CD14-positive monocyte (primary cell): ENCODE measurements at places on chromosomes 4 and X.

- DNase-seq = no peak
Measured at GRCh38 chr4:6905516-6906445, 3.8 kb upstream of the TBC1D14 start.

- DNase-seq = no peak
Measured at GRCh38 chr4:74104145-74104544, 5.2 kb upstream of the CXCL2 start.

DNA sequence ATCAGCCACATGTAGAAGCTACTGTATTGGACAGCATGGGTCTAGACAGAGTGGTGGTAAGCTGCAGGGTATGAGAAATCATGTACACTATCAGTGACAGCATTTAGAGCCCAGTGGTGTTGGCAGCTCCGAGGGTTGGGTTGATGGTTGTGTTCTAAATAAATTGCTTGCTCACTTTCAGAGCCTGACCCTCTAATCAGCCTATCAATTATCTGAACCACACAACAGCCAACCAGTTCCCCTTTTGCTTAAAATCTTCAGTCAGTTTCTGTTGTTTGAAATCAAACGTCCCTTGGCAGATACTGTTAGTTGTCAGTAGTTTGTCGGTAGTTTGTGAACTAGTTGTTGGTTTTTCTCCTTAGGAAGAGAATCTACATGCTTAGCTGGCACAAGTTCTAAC, 99.8 kb upstream of the RAI2 start:
- DNase-seq = no peak

GRCh38 chr4:7524064-7524682, 89.4 kb upstream of the PSAPL1 start:
- no peak for DNase-seq

DNA sequence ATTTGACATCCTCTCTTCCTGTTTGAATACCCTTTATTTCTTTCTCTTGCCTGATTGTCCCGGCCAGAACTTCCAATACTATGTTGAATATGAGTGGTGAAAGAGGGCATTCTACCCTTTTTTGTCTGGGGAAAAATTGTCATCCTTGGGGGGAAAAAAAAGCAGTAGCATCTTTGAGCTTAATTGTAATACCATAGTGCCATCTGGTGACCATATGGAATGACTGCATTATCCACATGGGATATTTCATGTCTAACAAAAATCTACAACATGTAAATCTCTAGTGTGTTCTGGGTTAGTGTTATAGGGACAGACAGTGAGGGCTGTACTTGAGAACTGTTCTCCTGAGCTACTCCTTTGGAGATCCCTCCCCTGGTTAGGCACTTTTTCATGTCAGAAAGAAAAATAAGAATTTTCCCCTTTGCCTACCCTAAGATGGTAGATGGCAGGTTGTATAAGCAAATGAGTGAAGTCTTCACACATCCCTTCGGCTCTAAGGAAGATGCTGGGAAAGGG, 26.0 kb downstream of the CAPN6 start:
- DNase-seq = no peak

DNA sequence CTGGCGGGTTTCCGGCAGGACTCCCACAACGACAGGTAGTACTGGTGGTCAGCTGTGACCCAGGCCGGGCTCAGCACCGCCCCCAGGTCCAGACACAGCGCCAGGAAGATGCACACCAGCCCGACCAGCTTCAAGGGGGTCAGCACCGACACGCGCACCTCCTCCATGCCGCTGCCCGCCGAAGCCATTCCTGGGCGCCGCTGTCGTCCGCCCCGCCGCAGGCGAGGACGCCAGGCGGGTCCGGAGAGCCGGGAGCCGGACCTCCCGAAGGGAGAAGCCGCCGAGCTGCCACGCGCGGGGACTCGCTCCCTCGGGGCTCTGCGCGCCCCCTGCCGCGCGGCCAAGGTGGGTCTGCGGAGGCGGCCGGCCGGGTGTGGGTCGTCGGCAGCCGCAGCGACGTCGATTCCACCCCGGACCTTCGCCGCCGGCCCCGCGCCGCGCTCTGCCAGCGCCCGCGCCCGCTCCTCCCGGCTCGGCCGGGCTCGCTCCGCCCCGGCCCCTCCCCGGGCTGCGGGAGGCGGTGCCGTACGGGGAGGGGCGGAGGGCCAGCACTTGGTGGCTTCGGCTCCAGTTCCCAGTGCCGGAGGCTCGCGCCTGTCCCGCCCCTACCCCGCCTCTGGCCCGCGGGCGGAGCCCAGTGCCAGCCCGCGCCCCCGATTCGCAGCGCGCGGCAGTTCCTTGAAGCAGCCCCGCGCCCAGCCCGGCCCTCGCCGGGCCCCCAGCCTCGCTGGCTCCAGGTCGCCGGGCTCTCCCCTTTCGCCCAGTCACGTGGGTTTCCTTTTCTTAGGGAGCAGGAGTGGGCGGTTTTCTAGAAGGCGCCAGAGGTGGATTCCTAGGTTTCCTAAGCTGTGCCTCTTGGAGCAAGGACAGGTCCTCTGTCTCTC, at the start of gene TMEM47:
Gene TMEM47, minus strand, starts transcription at position 444 of the 884 bp plus-strand sequence. Its CDS starts 256 bp downstream, at position 188.
- DNase-seq = no peak

DNA sequence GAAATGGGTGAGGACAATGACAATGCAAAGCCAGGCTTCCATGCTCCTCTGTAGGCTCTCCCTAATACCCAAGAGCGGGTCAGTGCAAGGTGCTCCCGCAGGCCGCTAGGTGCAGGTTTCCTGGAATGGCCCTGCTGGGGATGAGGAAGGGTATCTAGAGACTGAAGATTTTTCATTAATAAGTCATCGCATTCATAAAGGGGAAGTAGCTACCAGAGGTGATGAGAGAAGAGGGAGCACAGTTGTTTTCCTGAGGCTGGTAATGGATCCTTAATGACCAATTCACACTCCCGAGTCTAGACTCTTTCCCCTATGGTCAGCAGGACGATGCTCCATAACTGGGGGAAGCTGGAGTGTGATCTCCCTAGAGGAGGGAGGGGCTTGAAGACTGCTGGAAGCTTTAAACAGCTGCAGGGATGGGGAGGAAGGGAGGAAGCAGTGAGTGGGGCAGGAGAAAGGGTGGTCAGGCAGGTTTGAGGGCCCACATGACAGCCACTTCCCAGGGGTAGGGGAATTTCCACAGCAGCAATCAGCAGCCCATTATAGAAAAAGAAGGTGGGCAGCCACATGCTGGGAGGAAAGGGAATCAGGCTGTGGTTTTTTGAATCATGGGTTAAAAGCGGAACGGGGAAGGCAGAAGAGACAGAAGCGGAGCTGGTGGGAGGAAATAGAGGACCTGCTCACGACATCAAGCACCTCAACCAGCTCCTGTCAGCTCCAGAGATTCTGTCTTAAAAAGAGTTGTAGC, 10.2 kb upstream of the ATP6AP2 start:
- peak; percentile 64 for DNase-seq

GRCh38 chr4:16067515-16067914, 16.3 kb downstream of the PROM1 start:
- DNase-seq = no peak

GRCh38 chr4:184968784-184969201, 49.5 kb upstream of the HELT start:
- DNase-seq = no peak

DNA sequence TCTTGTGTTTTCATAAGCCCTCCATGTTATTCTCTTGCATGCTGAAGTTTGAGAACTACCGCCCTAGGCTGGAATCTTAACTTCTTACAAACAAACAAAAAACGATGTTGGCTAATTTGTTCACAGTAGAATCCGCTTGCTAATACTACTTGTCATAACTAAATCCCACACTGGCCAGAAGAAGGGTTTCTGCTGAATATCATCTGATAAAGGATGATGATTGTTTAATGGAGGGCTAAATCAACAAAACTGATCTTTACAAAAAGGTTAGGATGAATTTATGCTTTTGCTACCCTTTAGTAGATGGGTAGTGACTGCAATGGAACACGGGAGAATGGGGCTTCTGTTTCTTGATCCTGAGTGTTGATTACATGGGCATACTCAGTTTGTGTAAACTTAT, 42.3 kb downstream of the SPATA4 start:
- no peak for DNase-seq

- no peak for DNase-seq
Measured at GRCh38 chrX:75303795-75304194, 29.9 kb downstream of the UPRT start.
